CD4-positive, alpha-beta T cell treated with Interleukin-4 for 4 hours (primary cell): ENCODE measurements at places on chromosomes 5 and 9.

GRCh38 chr5:118522626-118523025, 465.7 kb downstream of the DTWD2 start:
- no peak for DNase-seq

GRCh38 chr5:178421699-178422399, 168.3 kb downstream of the COL23A1 start:
- no peak for DNase-seq

DNA sequence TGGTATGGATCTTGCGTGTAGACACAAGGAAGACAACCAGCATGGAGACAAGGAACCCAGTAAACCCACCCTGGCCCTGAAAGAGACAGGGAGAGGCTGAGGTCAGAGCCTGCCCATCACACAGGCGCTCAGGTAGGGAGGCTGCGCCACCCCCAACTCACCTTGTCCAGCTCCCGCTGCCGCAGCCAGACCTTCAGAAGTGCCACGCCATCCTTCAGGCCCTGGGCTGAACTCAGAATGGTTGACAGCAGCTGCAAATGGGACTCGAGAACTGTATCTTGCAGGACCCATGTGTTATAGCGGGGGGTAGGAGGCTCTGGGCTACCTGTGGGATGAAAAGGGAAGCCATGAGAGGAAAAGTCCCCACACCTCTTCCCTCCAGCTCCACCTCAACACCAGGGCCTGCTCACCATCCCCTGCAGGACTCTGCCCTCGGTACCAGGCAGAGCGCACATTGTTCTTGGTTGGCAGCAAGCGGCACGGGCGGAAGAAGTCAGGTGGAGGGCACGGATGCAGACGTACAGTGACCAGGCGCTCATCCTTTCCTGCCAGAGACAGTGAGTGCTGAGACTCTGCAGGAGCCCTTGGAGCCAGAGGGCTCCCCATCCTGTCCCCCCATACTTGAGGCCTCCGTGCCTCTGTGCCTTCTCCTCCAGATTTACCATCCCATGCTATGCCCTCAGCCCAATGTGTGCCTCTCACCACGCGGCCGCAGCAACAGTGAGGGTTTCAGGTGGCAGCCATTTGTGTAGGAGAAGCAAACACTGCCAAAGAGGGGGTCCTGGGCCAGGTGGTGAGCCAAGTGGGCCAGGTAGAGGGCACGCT, 4.7 kb downstream of the NOL6 start:
- no peak for DNase-seq

- DNase-seq, result no peak
Observed at GRCh38 chr9:87682618-87683017, 43.3 kb upstream of the CTSL start.

DNA sequence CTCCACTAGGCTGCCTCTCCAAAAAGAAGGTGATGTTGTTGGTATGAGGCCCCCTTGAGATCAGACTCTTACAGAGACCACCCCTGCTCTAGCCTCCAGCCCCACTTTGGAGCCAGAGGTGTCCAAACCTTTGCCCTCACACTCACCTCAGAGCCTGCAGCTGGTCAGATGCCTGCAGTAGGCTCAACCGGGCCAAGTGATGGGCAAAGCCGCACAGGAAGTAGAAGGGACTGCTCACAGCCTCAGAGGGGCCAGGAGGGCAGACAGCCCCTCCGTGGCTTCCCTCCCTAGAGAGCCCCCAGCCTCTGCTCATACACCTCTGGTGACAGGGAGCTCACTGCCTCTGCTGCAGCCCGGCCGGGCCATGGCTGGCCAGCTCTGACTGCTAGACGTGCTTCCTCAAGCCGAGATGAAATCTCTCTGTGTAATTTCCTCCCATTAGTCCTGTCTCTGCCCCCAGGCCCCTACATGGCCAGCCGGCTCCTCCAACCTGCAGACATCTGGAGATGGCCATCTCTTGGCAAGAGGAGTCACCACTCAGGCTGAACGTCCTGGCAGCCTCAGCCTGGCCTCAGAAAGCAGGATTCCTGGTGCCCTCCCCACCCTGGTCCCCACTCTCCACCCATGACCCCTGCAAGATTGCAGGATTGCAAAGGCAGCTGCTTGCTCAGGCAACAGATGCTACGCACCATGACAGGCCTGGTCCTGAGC, 7.3 kb upstream of the TCF7 start:
- no peak for DNase-seq

- DNase-seq, result no peak
Observed at GRCh38 chr5:159017786-159018185, 81.9 kb downstream of the EBF1 start.

DNA sequence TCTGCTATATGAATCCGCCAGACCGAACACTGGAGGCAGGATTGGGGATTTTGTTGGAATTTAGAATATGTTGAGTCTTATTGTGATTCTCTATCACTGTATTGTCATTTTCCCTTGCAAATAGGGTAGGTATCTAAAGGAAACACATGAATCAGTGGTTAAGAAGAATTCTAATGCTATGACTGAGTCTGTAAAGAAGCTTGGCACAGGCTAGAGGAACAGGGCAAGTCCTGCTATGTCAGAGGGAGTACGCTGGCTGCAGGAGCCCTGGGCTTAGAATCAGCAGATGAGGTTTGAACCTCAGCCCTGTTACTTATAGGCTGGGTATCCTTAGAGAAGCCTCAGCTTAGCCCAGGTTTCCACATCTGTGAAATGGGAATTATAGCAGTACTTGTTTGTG, 198.1 kb downstream of the NR3C1 start:
- no peak for DNase-seq

- no peak for DNase-seq
Observed at GRCh38 chr5:9082996-9083395, 462.9 kb downstream of the SEMA5A start.

GRCh38 chr9:72597601-72598000, 76.2 kb downstream of the TMC1 start:
- no peak for DNase-seq

GRCh38 chr9:97660847-97661246, 27.2 kb downstream of the NCBP1 start:
- DNase-seq, result no peak

DNA sequence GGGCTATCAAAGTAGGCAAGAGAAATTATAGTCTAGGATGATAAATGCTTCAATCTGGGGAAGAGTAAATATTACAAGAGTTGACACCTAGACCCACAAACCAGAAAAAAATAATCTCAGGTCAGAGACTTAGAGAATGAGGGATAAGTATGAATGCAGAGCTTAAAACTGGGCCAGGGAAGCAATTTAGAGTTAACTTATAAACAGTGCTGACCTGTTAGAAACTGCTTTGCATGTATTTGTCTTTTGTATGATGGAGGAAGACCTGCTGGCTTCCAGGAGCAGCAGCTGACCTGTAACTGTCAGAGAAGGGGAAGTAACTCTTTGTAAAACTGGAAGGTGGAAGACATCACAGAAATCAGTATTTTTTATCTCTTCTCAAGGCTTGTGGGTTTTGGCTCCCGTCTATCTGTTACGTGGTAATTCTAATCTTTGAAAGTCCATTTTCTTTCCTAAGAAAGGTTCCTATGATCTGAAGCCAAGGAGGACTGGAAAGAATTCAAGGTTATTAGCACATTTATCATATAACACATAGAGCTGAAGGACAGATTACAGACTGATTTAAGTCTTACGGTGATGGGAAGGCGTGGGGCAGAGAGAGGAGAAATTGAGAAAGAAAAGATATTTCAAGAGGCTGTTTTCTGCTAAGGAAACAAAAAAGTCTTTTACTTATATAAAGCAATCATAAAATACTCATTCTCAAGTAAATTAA, 114.7 kb upstream of the ADAMTS19 start:
- DNase-seq, result no peak

DNA sequence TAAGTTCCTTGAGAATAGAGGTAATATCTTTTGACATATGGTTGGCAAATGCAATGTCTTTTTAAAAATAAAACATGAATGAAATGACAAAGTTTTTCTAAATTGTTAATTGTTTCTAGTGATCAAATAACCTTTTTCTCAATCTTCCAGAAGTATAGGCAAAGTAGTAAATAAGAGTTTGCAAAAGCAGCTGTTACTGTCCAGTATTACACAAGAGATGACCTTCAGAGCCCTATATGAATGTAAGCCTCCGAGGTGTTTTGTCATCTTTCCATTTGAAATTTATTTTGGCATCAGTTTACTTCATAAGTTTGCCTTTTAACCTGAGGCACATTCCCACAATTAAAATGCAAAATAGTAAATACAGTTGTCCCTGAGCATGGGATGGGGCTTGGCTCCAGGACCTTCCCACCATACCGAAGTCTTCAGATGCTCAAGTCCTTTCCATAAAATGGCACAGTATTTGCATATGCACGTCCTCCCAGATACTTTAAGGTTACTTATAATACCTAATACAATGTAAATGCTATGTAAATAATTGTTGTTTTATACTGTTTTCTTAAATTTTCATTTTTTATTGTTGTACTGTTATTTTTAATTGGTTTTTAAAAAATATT, 65.6 kb downstream of the MEGF9 start:
- no peak for DNase-seq

DNA sequence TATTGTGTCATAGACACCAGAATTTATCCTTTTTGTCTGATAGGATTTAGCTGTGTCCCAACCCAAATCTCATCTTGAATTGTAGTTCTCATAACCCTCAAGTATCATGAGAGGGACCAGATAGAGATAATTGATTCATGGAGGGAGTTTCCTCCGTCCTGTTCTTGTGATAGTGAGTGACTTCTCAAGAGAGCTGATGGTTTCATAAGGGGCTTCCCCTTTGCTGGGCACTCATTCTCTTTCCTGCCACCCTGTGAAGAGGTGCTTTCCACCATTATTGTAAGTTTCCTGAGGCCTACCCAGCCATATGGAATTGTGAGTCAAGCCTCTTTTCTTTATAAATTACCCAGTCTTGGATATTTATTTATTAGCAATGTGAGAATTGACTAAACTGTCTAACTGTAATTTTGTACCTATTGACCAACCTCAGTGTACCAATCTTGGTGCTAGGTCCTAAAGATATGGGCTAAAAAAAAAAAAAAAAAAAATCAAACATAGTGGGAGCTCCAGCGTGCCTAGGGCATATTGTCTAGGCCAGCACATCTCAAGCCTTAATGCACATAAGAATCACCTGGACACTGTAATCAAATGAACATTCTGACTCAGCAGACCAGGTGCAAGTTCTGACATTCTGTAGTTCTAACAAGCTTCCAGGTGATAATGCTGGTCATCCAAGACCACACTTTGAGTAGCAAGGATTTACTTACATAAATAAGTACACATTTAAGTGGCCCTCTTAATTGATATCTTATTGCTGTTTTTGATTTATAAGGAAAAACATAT, 30.5 kb downstream of the ST8SIA4 start:
- DNase-seq, result peak; percentile 56

GRCh38 chr5:159447116-159447515, 116.8 kb upstream of the IL12B start:
- DNase-seq, result no peak

GRCh38 chr9:33041432-33042188, 16.5 kb downstream of the DNAJA1 start:
- DNase-seq, result no peak

DNA sequence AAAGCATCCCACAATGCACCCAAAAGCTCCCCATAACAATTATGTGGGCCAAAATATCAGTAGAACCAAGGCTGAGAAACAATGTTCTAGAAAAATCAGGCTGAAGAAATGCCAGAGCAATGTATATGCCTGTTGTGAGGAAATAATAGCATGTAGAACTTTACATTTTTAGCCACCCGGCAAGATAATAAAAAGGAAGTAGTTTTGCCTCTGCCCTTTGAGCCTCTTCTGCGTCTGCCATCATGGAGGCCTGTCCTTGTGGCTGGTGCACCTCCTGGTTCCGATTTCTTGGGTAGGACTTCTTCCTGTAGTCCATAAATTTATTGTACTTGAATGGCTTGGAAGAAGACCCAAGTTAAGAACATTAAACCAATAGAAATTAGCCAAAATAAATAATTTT, 38.9 kb upstream of the TNFAIP8 start:
- DNase-seq, result no peak

DNA sequence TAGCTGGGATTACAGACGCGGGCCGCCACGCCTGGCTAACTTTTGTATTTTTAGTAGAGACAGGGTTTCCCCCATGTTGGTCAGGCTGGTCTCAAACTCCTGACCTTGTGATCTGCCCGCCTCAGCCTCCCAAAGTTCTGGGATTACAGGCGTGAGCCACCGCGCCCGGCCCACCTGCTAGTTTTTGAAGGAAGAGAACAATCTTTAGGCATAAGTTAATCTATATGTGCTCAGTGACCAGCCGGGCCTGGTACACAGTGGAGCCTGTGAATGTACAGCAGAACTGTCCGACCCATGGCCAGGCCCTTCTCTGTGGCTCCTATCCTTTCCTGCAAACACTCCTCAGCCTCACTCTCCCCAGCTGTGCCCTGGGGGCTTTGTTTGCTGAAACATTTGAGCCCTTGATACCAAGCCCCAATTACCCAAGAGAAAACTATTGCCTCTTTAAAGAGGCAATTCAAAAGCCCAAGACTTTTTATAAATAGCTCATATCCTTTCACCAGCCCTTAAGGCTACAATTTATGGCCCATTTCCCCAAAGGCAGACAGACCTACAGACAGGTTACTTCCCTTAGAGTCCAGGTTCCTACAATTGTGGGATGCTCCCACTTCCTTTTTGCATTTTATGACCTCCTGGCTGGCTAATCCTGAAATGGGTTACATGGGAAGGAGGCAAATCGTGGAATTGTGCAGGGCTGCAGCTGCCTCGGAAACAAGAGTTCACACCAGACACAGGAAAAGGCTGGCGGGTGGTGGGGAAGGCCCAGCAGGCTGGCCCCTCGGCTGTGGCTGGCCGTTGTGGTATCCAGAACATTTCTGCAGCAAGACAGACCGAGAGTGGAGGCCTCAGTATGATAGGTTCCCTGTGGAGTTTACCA, 37.5 kb downstream of the SPRY4 start:
- no peak for DNase-seq

GRCh38 chr5:109876941-109877669, 187.4 kb downstream of the MAN2A1 start:
- DNase-seq, result no peak

DNA sequence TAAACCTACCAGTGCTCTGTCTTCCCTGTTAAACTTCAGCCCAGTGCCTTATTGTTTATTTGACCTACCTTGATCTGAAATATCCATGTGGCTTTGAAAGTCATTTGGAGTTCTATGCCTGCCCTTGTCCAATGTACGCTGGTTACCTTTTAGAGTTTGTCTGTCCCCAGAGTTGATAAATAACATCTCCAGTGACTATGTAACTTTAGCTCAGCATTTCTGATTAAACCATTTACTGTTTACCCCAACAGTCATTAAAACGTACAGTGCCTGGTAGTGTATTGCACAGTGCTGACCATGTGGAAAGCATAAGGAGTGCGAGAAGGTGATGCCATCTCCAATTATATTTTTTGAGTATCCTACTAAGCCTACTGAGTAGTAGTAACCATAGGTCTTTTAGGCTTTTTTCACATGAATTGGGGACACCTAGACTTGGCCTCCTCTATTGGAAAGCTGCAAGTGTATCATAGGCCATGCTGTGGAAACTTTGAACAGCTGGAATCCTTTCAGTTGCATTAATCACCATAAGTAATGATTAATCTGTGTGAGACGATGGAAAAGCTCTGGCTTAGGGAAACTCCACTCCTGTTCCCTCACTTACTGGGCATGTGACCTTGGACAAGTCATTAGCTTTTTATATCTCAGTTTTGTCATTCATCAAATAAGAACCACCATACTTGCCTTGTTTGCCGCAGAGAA, 93.5 kb downstream of the MAST4 start:
- DNase-seq, result no peak
